ENCODE measurements at places on chromosomes 16 and 17.

- no peak for ATAC-seq
- H3K27me3 ChIP-seq = no peaks in the 10 kb centered on the region
- H3K27ac ChIP-seq = peak overlapping the region; percentile 46
- no peaks in the 10 kb centered on the region for H3K36me3 ChIP-seq
Observed at GRCh38 chr16:89334461-89334860, 117.0 kb downstream of the ZNF778 start.

DNA sequence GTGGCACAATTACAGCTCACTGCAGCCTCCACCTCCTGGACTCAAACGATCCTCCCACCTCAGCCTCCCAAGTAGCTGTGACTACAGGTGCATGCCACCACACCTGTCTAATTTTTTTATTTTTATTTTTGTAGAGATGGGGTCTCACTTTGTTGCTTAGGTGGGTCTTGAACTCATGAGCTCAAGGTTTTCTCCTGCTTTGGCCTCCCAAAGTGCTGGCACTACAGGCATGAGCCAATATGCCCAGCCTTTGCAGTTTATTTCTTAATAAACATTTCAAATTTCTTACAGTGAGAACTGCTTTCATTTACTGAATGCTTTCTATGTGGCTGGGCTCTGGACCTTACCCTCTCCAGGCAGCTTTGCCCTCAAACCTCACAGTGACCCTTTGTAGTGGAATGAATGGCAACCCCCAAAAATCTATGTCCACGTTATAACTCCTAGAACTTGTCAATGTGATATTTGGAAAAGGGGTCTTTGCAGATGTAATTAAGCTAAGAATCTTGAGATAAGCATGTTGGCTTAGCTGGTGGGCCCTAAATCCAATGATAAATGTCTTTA lies 1.6 kb upstream of the TNP2 start:
- H3K27ac ChIP-seq = no peak overlapping the region
- no peaks in the 10 kb centered on the region for H3K27me3 ChIP-seq
- no peaks in the 10 kb centered on the region for H3K36me3 ChIP-seq
- no peak overlapping the region for H3K4me3 ChIP-seq
- ATAC-seq = no peak
- no peaks in the 10 kb centered on the region for H3K4me1 ChIP-seq

DNA sequence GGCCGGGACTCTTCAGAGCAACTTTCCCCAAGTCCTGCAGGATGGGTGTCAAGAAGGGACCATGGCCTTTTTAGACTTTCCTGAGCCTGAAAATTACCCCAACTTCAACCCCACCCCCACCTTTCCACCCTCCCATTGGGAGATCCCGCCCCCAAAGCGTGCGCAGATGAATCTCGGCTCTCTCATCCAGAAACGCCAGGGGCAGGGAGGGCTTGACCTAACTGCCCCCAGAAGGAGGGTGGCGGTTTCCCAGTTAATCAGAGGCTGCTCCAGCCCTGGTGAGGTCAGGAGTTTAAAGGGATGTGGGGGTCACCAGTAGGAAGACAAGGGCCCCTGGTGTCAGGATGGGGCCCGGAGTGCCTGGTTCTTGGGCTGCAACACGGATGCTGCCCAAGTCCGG lies 480 bp downstream of the KIF19 start:
- no peaks in the 10 kb centered on the region for H3K36me3 ChIP-seq
- no peak for ATAC-seq
- H3K27ac ChIP-seq = no peak overlapping the region
- H3K4me3 ChIP-seq = peak overlapping the region; percentile 51
- peaks cover 72% of the 10 kb centered on the region for H3K27me3 ChIP-seq

DNA sequence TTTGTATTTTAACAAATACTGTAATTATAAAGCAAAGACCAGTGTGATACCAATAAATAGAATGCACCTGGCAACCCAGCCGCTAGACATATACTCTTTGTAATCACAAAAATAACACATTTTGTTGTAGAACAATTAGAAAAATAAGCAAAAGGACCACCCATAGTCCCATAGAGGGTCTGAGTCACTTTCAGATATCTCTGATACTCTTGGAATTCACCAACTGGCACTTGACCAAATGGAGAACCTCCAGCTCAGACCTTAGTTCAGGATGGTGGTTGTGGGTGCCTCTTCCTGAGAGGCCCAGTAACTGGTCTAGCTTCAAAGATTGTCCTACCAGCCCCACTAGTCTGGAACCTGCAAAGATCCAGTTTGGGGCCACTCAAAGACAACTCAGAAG lies 789 bp upstream of the TERF2 start:
- peaks cover 29% of the 10 kb centered on the region for H3K36me3 ChIP-seq
- H3K27ac ChIP-seq = peak overlapping the region; percentile 96
- H3K4me1 ChIP-seq = no peaks in the 10 kb centered on the region
- no peaks in the 10 kb centered on the region for H3K27me3 ChIP-seq

GRCh38 chr16:29844575-29845331 lies 18.3 kb downstream of the CDIPT start:
- peak overlapping the region; percentile 27 for H3K27ac ChIP-seq
- H3K4me3 ChIP-seq = no peak overlapping the region
- H3K4me1 ChIP-seq = no peaks in the 10 kb centered on the region
- no peaks in the 10 kb centered on the region for H3K36me3 ChIP-seq
- no peaks in the 10 kb centered on the region for H3K27me3 ChIP-seq

- no peak for ATAC-seq
- no peaks in the 10 kb centered on the region for H3K27me3 ChIP-seq
- peak overlapping the region; percentile 8 for H3K27ac ChIP-seq
- no peak overlapping the region for H3K4me3 ChIP-seq
Observed at GRCh38 chr17:43598357-43599045, 52.4 kb upstream of the ETV4 start.

- no peak overlapping the region for H3K4me3 ChIP-seq
- no peaks in the 10 kb centered on the region for H3K27me3 ChIP-seq
- H3K27ac ChIP-seq = peak overlapping the region; percentile 56
- ATAC-seq = no peak
- H3K4me1 ChIP-seq = peaks cover 27% of the 10 kb centered on the region
Observed at GRCh38 chr17:29642171-29642611, 19.5 kb upstream of the CORO6 start.

GRCh38 chr17:50188531-50188920 lies 12.9 kb downstream of the COL1A1 start:
- H3K4me1 ChIP-seq = peaks cover 13% of the 10 kb centered on the region
- H3K27me3 ChIP-seq = no peaks in the 10 kb centered on the region
- no peak for ATAC-seq
- peaks cover 84% of the 10 kb centered on the region for H3K36me3 ChIP-seq
- no peak overlapping the region for H3K27ac ChIP-seq

- no peaks in the 10 kb centered on the region for H3K27me3 ChIP-seq
- no peak overlapping the region for H3K4me3 ChIP-seq
- no peak for ATAC-seq
- no peaks in the 10 kb centered on the region for H3K4me1 ChIP-seq
- peaks cover 100% of the 10 kb centered on the region for H3K36me3 ChIP-seq
Observed at GRCh38 chr16:30977502-30977901, 7.5 kb upstream of the HSD3B7 start.

GRCh38 chr16:85568519-85568918 lies 44.6 kb upstream of the GSE1 start:
- H3K4me1 ChIP-seq = no peaks in the 10 kb centered on the region
- no peak overlapping the region for H3K4me3 ChIP-seq
- no peaks in the 10 kb centered on the region for H3K27me3 ChIP-seq

DNA sequence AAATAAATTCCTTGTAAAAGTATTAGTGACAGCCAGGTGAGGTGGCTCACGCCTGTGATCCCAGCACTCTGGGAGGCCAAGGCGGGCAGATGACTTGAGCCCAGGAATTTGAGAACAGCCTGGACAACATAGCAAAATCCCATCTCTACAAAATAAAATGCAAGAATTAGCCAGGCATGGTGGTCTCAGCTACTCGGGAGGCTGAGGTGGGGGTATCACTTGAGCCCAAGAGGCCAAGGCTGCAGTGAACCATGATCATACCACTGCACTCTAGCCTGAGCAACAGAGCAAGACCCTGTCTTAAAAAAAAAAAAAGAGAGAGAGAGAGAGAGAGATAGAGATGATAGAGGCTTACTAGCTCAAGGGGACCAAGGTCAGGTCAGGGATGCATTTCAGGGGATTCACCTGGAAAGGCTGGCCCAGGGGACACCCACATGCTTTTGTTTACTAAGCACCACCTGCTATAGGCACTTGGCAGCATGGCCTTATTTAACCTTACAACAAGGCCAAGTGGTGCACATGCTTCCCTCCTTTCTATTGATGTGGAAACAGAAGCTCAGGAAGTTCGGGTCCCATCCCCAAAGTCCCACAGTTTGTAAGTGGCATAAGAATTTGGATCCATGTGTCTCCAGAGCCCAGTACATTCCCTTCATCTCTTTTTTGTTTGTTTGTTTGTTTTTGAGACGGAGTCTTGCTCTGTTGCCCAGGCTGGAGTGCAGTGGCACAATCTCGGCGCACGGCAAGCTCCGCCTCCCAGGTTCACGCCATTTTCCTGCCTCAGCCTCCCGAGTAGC lies 12.4 kb upstream of the SRCIN1 start:
- H3K4me1 ChIP-seq = no peaks in the 10 kb centered on the region
- no peak overlapping the region for H3K27ac ChIP-seq
- H3K4me3 ChIP-seq = no peak overlapping the region
- no peaks in the 10 kb centered on the region for H3K36me3 ChIP-seq
- peaks cover 74% of the 10 kb centered on the region for H3K27me3 ChIP-seq

DNA sequence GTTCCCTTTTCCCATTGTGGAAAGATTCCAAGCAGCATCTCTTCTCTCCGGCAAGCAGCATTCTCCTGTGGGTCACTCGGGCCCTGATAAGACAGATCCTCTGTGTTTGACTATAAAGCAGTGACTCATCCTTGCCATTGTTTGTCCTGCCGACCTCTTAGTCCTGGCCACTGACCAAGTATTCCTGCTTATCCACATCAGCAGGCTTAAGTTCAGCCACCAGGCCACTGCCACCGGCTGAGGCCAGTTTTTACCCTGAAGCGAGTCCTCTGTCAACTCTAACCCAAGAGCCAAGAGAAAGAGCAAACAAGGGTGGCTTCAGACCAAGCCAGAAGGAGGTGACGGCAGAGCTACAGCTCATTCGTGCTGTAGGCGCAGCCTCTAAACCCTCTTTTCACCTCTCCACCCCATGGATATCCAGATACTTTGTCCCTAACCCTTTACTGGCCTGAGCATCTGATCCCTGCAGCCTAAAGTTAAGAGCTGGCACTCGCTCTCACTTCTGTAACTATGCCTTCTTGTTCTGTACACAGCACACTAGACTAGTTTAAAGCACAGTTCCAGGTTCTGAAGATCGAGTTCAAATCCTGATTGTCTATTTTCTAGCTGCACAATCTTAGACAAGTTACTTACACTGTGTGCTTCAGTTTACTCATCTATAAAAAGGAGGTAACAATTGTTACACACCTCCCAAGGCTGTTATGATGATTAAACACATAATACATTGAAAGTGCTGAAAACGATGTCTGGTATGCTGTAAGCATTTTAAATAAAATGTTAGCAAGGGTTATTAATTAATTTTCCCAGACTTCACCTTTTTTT lies 31.0 kb downstream of the SOX9 start:
- H3K27me3 ChIP-seq = peaks cover 25% of the 10 kb centered on the region
- peak; percentile 41 for ATAC-seq
- peaks cover 15% of the 10 kb centered on the region for H3K4me1 ChIP-seq
- no peak overlapping the region for H3K27ac ChIP-seq
- H3K36me3 ChIP-seq = no peaks in the 10 kb centered on the region

Data from gastroesophageal sphincter (tissue), 4 donors.